NCI-H2107 (cell line): ENCODE measurements at places on chromosomes 16 and 17.

DNA sequence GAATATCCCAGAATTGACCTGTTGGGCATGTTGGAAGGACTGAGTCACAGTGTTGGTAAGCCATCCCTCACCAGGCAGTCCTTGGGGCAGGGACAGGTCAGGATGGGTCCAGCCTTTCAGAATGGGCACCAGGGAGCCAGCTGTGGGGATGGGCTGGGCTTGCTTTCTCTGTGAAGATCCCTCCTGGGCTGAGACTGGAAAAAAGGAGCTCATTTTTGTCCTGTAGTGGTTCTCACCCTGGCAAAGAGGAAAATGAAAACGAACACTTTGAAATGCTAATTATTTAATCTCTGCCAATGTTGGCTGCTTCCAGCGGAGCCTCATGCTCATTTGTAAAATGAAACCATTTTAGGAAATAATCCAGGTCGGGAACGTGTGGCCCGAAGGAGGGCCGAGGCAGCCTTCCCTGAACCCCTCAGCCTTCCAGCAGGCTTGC, 237.5 kb upstream of the SALL1 start:
- DNase-seq, result no peak

DNA sequence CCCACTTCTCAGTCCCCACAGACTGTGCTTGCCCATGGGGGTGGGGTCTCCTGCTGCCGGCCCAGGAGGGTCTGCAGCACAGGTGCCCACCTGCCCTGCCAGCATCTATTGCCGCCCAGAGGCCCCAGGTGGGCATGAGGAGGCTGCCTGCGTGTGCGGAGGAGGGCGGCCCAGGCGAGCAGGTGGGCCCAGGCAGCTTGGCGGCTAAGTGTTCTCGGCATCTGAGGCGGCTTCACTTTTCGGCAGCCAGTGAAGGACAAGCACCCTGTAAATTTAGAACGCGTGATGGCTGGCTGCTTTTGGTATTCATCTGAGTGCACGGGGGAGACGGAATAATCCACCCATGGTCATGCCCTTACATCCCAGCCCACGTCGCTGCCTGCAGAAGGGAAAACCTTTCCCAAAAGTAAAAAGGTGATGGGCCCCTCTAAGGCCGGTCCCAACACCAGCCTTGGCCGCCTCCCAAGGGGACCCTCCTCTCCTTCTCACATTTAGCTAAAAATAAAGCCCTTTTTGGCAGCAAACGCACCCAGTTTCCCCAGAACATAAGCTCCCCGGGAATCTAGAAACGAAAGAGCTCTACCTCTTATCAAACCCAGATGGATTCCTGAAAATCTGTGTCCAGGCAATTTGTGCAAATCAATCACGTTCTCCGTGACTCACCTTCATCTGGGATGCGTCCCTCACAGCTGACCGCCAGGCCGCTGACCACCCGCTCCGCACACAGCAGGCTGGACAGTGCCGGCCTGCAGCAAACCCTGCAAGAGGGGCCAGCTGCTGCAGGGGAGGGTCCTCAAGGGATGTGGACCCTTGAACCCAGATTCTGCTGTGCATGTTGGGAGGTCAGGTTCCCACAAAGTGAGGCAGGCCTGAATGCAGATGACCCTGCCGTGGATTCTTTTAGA, 79.4 kb downstream of the RBFOX3 start:
- DNase-seq, result no peak

- no peak for DNase-seq
Measured at GRCh38 chr17:3197219-3197618, at the start of gene OR1A2. OR1A2 (plus strand) TSS chr17:3197519; CDS start chr17:3197519, 0 bp downstream.

GRCh38 chr17:16214190-16215001, 938 bp downstream of the NCOR1 start:
- DNase-seq, result no peak

DNA sequence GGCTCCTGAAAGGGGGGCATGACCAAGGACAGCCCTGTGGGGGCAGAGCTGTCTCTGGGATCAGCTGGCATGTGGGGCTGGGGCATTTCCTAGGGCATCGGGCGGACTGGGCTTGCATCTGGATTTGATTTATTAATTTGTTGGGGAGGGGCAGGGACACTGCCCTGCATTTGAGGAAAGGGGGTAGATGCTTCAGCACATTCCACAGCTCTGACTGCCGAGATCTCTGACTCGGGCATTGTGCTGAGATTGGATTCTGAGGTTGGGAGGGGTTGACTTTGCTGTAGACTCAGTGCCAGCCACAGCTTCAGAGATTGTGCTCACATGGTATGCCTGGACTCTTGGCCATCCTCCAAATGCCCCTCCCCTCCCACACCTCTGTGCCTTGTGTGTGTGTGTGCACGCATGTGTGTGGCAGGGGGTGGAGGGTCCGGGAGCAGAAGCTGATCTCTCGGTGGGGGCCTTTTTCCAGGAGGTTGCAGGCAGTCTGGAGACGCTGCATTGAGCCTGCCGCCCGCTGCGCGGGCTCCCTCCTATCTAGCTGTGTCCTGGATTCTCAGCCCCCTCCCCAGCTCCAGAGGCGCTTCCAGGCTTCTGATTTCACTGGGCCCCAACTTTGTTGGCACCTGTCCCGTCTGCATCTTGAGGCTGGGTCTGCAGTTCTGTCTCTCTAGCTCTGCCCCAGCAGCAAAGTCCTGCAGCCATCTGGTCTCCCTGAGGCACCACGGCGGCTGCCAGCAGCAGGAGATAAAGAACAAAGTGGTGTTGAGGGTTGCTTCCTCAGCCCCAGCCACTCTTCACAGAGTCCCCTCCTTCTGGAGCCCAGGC, 14.9 kb downstream of the IGFBP4 start:
- no peak for DNase-seq

DNA sequence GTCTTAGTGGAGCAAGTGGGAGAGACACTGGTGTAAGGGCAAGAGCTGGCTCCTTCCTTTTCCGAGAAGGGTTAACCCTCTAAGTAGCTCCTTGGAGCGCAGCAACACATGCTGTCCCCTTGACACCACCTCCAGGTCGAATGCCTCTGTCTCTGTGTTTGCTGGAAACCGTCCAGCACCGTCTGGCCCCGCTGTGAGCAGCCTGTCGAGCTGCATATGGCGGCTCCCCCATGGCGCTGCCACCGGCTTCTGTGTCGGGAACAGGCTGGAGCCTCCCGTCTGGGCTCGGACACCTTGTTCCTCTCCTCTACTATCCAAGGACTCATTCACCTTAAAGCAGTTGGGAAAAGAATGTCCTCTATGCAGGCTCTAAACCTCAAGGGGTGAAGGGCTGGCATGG, 28.9 kb upstream of the WSCD1 start:
- DNase-seq, result no peak

GRCh38 chr17:44375196-44376017, 11.8 kb upstream of the FAM171A2 start:
- no peak for DNase-seq

DNA sequence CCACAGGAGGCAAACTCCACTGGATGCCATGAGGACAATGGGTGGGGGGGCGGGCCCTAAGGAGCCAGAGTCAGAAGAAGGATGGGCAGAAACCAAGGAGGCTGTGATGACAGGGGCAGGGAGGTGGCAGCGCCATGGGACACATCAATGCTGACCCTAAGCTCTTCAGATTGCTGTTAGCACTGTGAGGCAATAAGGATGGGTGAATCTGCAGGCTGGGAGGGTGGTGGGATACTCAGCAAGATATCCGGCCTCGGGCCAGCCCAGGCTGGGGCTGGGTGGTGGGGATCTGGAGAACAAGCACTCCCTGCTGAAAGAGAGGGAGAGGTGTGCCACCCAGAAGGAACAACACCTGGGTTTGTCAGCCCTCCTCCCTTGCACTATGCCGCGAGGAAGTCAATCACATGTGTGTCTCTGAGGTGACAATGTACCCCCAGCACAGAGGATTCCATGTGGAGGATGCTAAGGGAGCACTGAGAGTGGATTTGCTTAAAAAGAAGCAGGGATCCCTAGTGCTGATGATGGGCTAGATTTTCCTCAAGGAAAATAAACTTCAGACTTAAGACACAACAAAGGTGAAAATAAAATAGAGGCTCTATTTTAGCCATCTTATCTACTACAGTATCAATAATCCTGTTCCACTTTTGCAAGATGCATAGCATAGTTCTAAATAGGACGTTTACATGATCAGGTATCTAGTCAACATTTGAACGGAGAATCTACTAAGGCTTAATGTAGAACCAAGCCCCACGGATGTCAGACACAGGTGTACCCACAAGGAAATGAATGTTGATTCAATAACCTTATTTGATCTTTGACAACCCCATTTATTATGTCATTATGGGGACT, 22.6 kb downstream of the SMPD3 start:
- no peak for DNase-seq

GRCh38 chr17:48840441-48840840, 9.6 kb downstream of the CALCOCO2 start:
- no peak for DNase-seq

GRCh38 chr16:71354156-71354555, 4.4 kb upstream of the CALB2 start:
- no peak for DNase-seq

DNA sequence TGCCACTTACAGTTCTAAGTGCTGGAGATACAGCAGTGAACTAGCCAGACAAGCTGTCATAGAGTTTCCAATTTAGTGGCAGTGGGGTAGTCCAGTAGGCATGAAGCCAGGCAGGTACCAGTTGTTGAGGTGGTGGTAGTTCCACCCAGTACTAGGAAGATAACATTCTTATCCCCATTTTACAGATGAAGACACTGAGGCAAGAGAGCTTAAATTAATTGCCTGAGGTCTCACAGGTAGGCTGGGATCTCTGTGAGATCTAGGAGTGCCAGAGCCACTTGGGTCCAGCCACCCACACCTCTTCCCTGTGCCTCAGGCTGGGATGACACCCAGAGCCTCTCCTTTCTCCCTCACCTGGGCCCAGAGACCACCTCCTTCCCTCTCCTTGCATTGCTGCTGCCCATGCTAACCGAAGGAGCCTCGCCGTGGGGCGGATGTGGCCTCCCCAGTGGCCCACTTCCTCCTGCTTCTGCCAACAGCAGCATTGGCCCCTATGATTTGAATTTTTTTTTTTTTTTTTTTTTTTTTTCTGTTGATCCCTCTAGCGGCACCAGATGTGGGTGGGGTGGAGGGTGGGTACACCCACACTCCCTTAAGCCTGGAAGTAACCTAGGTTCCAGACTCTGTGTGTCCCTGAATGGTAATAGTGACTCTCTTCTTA, 114.0 kb downstream of the PRKCB start:
- DNase-seq, result no peak
